ENCODE measurements at places on chromosomes 11 and 22.

- no peak for DNase-seq
Measured at GRCh38 chr11:59417023-59417422, 9.2 kb downstream of the OR5A2 start.

- DNase-seq, result no peak
Measured at GRCh38 chr11:17333799-17334586, 17.6 kb upstream of the NCR3LG1 start.

DNA sequence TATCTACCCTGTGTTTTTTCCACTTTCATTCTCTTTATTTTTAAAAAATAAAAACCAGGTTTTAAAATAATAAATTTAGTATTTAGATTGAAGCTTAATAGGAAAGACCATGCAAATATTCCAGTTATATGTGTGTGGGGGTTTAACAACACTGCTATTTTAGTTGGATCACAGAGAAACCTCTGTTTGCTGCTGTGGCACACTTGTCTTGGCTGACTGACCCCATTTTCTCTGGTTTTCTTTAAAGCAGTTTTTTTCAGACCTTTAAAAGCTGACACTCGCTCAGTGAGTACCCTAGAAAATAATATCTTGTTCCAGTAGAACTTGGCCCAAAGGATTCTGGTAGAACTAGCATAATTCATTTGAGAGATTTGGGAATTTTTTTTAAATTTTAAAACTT, 31.6 kb downstream of the ACER3 start:
- no peak for DNase-seq

GRCh38 chr22:37627545-37627944, 11.9 kb upstream of the SH3BP1 start:
- DNase-seq, result no peak

DNA sequence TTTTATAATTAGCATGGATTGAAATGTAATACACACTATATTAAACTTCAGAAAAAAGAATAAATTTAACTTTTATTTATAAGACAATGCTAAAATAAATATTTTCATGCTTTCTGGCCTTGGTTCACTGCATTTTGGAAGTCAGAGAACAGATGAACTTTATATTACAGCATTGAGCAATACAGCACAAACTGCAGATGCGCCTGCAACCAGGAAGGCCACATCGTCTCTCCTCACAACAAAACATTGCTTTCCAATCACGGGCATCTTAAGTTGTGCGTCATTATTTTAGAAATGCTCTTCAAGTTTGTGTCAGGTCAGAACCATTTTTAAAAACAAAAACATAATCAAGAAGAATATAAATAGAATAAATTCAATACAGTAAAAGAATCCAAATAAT, 89.3 kb upstream of the CEP126 start:
- no peak for DNase-seq

GRCh38 chr22:26023104-26023775, 146.0 kb upstream of the SEZ6L start:
- no peak for DNase-seq

GRCh38 chr11:110362971-110363509, 66.6 kb upstream of the RDX start:
- DNase-seq, result peak; percentile 30

DNA sequence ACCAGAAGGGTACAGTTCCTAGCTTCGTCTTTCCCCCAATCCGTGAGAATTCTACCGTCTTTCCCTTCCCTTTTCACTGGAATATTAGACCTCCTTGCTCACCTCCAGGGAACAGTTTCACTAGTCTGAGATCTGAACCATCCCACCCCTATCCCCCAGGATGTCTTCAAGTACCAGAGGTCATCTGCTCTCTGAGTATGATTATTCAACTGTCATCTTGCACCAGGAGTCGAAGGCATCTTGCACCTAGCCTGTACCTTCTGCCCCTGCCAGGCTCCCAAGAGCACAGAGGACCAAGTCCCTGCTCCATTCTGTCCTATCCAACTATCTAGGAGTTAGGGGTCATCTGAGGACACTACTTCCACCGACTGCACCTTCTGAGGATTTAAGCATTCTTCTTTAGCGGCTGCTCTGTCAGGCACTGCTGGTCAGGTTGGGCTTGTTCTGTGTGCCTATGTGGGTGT, 804 bp downstream of the ACER3 start:
- DNase-seq, result no peak

GRCh38 chr11:128310676-128311445, 276.5 kb downstream of the ETS1 start:
- DNase-seq, result no peak

DNA sequence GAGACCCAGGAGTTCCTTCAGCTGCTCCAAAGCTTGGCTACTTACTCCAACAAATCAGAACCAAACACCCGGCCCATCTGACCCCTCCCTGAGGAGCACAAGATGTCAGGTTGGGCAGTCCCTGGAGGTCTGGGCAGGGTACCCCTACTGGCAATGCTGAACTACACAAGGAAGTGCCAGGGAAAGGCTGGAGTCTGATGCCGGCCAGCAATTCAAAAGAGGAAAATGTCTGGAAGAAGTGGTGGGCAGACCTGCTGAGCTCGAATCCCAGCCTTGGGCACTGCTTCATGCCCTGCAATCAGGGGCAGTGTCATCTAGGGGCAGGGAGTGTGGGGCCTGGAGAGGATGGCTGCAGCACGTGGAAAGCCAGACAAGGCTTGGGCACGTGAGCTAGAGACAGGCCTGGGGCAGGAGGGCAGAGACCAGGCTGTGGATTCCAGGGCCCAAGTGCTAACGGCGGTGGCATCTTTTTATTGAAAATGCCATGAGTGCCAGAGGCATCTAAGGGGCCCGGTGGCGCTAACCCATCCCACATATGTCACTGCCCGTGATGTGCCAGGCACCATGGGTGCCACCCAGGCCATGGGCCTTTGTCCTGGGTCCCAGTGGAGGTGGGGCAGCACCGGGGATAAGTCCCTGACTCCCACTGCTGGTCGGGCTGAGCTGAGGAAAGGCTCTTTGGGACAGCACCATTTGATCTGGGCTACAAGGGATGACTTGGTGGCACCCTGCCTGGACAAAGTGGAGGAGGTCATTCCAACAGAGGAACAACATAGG, 97.9 kb upstream of the PITPNB start:
- DNase-seq, result no peak

DNA sequence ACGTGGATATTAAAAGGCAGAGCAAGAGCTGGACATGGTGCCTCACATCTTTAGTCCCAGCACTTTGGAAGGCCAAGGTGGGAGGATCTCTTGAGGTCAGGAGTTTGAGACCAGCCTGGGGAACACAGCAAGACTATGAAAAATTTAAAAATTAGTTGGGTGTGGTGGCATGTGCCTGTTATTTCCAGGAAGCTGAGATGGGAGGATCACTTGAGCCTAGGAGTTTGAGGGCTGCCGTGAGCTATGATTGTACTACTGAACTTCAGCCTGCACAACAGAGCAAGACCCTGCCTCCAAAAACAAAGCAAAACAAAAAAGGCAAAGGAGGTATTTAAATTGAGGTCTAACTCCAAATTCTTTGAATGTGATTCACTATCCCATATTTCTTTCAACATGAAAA, 23.5 kb downstream of the RDX start:
- DNase-seq, result no peak

- DNase-seq, result no peak
Measured at GRCh38 chr22:50118557-50119168, 28.9 kb downstream of the MOV10L1 start.

- DNase-seq, result no peak
Measured at GRCh38 chr22:27318516-27318915, 483.0 kb downstream of the MN1 start.

GRCh38 chr11:387193-387793, 6.7 kb upstream of the PKP3 start:
- DNase-seq, result no peak

DNA sequence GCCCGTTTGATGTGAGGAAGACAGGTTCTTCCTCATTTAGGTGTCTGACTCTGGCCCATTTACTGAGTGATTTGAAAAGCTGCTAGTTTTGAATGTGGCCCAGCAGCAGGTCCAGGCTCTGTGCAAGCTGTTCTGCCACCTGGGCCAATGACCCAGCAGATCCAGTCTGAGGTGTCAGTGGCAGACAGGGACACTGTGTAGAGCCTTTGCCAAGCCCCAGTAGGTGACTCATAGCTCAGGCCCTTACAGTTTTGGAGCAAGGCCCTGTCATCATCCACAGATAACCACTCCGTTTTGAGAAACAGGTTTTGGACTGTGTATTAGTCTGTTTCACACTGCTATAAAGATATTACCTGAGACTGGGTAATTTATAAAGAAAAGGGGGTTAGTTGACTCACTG, 23.9 kb downstream of the TSPAN32 start:
- no peak for DNase-seq

Data from NT2/D1 (cell line).